NCI-H524 (cell line): ENCODE measurements at places on chromosomes 1 and 21.

DNA sequence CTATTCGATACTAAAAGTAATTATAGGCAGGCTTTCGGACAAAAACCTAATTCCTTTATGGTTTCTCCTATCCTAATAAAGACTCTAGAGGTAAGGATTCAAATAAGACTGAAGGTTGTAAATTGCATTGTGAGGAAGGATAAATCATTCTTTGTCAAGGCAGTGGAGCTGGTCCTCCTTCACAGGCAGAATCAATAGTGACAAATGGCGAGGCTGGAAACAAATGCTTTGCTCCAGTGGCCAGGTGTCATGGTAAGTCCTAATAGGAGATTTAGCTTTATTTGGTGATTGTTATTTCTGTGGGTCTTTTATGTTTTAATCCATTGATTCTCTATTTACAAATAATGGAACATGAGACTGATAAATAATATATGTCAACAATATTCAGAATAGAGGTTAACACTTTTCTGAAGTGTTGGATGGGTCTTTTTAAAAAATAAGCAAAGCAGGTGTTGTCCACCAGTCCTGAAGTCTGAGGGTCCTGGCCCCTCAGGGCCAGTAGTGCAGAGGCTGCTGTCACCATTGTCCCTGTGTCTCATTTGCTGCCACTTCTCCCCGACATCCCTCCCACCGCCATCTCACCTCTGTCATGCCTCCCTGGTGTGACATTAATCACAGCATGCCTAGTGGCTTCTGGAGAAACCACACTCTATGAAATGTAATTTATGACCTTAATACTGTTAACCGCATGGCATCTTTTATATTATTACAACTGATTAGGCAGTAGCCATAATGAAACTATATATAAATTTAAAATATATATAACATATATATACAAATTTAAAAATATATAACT is 120.9 kb upstream of the MAGI3 start:
- no peak for DNase-seq

GRCh38 chr1:165539908-165540307 is 3.9 kb upstream of the LRRC52 start:
- DNase-seq = no peak

- no peak for DNase-seq
Observed at GRCh38 chr1:181344091-181344490, 139.2 kb upstream of the CACNA1E start.

DNA sequence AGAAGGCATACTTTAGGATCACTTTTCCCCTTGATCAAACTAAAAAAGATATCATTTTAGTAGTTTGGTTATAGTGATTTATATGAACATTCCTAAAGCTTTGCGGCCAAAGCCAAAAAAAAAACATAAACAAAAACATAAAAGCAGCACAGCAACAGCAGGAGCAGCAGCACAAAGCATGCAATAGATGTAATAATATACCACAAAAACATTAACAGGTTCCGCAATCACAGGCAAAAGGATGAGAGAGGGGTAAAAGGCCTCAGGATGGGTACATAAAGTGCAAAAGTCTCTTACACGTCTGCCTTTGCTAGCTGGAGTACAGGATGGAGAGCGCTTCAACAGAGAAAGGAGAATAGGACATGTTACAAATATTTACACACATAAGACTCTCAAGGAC is 119.0 kb downstream of the COQ8A start:
- no peak for DNase-seq

DNA sequence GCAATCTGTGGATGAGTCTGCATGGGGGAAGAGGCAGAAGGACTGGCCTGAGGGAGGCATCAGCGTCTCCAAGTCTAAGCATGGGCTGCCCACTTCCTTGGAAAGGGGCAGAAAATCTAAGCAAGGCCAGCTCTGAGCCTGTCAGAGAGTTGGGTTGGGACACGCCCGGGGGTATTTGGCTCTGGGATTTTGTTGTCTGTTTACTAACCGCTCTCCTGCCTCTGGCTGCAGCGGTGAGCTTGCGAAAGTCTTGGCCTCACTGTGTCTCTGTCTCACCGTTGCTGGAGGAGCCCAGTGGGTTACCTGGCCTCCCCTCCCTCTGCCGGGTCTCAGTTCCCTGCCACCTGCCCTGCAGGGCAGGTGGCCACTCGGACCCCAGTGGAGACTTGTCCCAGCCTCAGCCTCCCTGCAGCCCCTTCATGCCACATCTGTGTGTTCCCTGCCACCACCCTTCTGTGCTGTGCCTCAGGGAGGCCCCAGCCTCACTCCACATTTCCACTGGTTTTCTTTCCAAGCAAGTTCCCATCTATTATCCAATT is 33.7 kb downstream of the EDN2 start:
- DNase-seq = no peak

- DNase-seq = no peak
Observed at GRCh38 chr1:1046767-1047166, 26.8 kb downstream of the AGRN start.

DNA sequence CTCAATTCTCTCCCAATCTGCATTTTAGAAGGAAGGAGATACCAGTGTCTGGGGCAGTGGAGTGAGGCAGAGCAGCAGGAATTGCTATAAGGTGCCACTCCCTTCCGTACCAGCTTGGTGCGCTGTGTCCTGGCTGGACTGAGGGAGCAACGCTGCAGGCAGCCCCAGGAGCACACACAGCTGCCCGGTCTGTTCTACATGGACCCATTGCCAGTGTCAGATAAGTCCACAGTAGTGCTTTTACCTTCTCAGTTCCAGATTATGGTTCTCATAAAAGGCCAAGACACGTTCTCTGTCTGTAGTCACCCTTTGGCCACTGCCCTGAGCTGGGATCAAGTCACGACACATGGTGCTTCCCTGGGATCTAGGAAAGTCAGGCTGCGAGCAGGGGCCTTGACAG is 44.1 kb upstream of the BARHL2 start:
- no peak for DNase-seq

- DNase-seq = no peak
Observed at GRCh38 chr1:225818229-225818628, 8.3 kb downstream of the EPHX1 start.

DNA sequence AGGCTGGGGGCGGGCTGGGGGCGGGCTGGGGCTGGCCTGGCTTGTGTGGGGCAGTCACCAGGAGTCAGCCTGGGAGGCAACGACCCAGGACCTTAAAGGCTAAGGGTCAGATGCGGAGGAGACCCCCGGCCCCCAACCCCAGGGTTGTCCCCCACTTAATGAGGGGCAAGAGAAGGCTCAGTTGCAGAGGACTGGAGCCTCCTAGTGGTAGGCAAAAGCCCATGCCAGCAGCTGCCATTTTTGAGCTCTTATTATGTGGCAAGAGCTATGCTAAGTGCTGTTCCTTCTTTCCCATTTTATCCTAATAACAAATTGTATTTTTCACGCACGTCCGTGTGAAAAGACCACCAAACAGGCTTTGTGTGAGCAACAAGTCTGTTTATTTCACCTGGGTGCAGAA is 8.0 kb downstream of the KIAA1614 start:
- no peak for DNase-seq

DNA sequence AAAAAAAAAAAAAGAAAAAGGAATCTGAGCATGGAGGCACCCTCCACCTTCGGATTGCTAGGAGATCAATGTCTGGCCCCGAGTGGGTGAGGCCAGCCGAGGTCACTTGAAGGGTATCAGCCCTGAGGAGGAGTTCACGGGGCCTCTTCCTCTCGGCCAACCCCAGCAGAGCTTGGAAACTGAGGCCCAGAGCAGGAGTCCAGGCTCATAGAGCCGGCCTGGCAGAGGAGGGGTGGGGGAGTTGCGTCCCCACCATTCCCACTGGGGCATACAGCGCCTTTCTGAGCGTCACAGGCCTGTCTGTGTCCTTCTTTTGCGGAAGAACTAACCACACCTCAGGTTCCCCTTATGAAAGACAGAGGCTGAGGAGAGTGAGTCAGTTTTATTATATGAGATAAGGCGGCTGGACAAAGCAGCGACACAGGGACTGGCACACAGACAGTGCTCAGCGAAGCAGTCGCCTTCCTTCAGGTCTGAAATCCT is 17.1 kb upstream of the EPHA2 start:
- no peak for DNase-seq

GRCh38 chr1:153566414-153567371 is 1.0 kb upstream of the S100A2 start:
- peak; percentile 92 for DNase-seq

- peak; percentile 89 for DNase-seq
Observed at GRCh38 chr1:37764888-37765441, at the start of gene EPHA10. Gene EPHA10, minus strand, starts transcription at chr1:37765120. Its CDS starts 54 bp downstream, at chr1:37765066.

- DNase-seq = no peak
Observed at GRCh38 chr1:54348700-54349021, 57.5 kb downstream of the SSBP3 start.

GRCh38 chr1:246528933-246529731 is 22.1 kb upstream of the SMYD3 start:
- no peak for DNase-seq

GRCh38 chr1:26771643-26772321 is 16.0 kb upstream of the PIGV start:
- no peak for DNase-seq

- no peak for DNase-seq
Observed at GRCh38 chr1:90986953-90987352, 34.9 kb downstream of the ZNF644 start.

GRCh38 chr1:155872527-155872926 is 13.2 kb downstream of the SYT11 start:
- no peak for DNase-seq

DNA sequence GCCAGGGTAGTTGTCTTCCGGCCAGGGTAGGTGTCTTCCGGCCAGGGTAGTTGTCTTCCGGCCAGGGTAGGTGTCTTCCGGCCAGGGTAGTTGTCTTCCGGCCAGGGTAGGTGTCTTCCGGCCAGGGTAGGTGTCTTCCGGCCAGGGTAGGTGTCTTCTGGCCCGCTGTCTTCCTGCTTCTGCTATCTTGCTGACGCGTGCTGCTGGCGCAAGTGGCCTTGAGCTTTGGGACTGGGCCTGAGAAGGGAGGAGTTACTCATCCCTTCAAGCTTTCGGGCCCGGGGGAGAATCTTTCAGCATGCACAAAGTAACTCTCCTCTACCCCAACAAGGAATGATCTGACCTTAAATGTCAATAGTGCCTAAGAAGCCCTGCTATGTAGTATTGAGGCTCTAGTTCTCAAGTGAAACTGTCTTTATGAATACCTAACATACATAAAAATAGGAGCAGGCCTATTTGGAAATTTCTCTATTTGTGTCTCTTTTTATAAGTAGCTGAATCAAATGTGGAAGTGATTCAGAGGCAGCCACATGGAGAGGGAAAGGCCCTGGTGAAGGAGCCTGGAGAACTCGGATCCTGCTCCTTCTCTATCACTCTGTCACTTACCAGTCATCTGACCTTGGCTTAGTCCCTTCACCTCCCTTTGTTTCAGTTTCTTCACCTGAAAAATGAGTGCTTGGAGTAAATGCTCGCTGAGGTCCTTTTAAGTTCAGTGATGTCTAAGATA is 65.6 kb downstream of the RGL1 start:
- no peak for DNase-seq

DNA sequence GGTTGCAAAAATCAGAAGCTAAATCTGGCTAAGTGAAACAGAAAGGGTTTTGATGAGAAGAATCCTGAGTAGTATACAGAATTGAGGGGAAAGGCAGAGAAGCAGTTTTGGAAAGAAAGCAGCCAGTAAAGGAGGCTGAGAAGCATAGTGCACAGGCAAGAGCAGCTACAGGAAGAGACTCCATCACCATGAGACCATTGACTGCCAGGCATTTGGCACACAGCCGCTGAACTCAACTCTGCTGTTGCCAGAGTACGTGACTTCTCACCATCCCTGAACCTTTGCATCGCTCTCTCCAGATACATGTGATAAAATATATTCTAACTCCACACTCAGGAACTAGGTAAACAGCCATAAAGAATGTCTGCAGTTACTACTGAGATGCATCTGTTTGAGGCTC is 128.3 kb upstream of the C1orf21 start:
- no peak for DNase-seq

DNA sequence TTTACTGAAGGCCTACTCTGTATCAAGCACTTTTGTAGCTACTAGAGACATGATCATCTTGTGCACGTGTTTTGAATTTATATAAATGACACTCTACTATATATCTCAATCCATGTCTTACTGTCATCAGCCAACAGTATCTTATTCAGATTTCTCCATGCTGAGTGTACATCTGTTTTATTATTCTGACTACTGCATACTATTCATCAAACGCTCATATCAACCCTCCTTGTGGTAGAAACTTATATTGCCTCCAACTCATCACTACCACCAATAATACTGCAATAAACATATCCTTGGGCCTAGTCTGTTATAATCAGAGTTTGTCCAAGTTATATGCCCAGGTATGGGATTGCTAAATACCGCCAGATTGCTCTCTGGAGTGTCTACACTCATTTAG is 81.6 kb upstream of the IRF2BP2 start:
- peak; percentile 15 for DNase-seq

DNA sequence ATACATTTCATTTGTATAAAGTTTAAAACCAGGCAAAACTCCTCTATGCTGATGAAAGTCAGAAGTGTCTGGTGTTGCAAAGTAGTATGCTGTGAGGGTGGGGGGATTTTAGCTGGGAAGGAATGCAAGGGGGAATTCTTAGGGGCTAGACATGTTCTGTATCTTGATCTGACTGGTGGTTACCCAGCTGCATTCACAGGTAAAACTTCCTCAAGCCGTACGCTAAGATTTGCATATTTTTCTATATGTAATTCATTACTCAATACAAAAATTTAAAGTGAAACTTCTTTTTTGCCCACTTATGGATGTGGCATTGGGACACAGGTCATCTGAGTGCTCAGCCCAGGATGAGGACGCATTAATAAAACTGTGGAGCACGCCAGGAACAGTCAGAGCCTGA is 323.3 kb downstream of the PAPPA2 start:
- DNase-seq = no peak

GRCh38 chr1:3518256-3518655 is 63.8 kb downstream of the ARHGEF16 start:
- DNase-seq = no peak

DNA sequence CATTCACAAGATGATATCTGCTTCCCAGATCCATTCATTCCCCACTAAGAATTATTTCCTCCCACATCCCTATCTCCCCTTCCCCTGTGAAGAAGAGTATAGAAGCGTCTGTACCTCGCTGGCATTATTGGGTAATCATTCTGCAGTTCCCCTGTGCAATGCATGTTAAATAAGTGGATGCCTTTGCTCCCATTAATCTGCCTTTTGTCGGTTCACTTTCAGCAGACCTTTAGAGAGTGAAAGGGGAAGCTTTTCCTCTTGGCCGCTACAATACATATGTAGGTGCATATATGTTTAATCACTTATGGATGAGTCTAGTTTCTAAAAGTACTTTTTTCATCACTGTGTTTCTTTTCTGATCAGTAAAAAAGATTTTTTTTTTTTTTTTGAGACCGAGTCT is 7.0 kb downstream of the CLCN6 start:
- no peak for DNase-seq

GRCh38 chr1:69426401-69426800 is 141.3 kb upstream of the LRRC7 start:
- no peak for DNase-seq

GRCh38 chr21:19120591-19120990 is 717.0 kb upstream of the TMPRSS15 start:
- no peak for DNase-seq

- no peak for DNase-seq
Observed at GRCh38 chr1:9618909-9619679, 30.4 kb downstream of the TMEM201 start.
